ENCODE measurements at places on chromosomes 7 and 10.

GRCh38 chr7:41573862-41574261, 129.0 kb downstream of the INHBA start:
- DNase-seq = peak; percentile 28

GRCh38 chr7:96028729-96029128, 256.4 kb downstream of the DYNC1I1 start:
- no peak for DNase-seq

- no peak for DNase-seq
These were observed 41.6 kb downstream of the JAKMIP3 start for GRCh38 chr10:132107186-132107948.

- no peak for DNase-seq
These were observed 2.6 kb downstream of the MRPL43 start for GRCh38 chr10:100984672-100985177.

DNA sequence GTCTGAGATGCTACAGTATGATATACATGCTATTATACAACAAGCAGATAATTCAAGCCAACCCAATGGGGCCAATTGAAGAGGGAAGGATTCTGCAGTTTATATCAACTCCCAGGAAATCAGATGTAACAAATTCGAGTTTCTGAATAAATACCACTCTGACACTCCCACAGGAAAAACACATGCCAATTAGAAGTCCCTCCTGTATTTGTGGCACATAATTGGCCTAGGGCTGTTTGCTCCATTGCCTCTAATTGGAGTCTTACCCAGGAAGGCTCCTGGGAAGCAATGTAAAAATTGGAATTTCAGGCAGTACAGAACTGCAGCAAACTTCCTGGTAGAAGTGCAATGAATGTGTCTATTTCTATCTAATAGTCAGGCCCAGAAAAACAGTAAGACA, 4.7 kb downstream of the PPA1 start:
- DNase-seq = no peak

- DNase-seq = no peak
These were observed 47.6 kb downstream of the SEMA3C start for GRCh38 chr7:80871228-80871627.

DNA sequence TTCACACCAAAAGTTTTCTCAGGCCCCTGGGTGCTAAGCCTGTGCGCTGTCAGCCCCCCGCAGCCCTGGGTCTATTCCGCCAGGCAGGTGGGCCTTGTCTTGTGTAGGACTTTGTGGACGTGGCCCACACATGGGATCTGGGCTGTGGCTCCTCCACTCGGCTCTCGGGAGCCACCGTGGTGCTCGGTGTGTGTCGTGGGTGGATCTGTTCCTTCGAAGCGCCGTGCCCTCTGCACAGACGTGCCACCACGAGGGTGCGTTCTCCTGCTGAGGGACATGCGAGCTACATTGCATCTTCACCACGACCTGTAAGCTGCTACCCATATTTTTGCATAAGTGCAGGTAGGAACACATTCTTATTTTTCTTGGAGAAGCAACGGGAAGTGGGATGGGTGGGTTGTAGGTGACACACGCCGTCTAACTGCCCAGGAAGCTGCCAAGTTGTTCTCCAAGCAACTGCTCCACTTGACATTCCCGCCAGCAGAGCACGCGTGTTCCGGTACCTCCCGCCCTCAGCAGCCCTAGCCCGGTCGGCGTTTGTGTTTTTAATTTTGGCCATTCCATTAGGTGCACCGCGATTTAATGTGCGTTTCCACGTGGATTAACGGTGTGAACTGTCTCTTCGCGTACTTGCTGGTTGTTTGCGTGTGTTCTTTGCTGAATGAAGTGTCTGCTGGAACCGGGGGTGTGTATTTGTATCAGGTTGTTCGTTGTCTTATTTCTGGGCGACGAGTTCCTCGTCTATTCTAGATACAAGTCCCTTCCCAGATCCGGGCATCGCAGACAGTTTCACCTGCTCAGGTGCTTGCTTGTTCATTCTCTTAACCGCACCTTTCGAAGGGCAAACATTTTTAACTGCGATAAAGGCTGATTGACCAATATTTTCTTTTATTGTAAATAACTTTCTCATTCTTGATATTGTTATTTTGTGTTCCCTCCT, 47.4 kb upstream of the CFAP46 start:
- no peak for DNase-seq

- no peak for DNase-seq
These were observed 127.2 kb downstream of the SLIT1 start for GRCh38 chr10:97058521-97058920.

DNA sequence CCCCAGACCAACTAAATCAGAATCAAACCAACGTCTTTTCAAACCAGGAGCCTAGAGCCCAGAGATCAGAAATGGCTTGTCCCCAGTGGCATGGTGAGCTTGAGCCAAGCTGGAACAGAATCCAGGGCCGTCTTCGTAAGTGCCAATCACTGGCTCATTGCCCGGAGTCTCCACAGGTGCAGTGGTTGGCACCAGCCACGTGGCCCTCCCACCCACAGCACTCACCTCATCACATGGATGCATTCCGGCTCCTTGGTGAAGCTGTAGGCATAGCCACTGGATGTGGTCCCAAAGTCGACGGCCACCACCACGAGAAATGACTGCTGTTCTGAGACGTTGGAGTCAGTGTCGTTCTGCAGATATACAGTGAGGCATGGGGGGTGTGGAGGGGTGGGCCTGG, 37.4 kb downstream of the HSPA12A start:
- DNase-seq = no peak

- DNase-seq = no peak
These were observed 294.4 kb downstream of the BAMBI start for GRCh38 chr10:28971764-28972163.

DNA sequence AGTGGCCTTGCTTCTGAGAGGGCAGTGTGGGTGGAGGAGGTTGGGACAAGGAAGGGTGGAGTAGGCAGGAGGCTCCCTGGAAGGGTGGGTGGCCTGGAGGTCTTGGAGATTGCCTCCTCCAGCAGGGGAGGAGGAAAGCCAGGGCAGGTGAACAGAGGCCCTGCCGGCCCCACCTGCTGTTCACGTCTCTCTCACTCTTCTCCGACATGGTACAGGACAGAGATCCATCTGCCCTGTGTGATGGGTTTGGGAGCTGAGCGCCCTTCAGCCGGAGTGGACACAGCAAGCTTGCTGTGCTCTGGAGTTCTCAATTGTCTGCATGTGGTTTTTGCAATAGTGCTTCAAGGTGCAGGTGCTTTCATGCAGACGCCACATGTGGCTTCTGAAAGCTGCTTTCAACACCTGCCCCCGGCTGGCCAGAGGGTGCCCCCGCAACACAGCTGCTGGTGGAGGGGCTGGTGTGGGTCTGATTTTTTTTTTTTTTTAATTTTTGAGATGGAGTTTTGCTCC, 82.8 kb upstream of the GNA12 start:
- no peak for DNase-seq

DNA sequence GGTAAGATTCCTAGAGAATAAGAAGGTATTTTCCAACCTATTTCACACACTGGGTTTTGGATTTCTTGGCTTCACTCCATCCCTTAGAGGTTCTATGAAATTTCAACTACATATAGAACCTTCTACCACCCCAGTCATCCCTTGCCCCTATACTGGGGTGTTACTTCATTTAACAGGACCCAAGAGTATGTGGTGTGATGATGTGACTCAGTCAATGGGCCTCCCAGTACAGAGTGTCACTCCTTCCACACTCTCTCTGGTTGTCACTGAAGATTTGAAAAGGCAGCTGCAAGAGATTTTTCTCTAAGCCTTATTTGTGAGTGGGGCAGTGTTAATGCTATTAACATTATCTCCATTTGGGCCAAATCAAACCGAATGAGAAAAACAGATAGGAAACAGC, 33.5 kb downstream of the FGFBP3 start:
- DNase-seq = no peak

DNA sequence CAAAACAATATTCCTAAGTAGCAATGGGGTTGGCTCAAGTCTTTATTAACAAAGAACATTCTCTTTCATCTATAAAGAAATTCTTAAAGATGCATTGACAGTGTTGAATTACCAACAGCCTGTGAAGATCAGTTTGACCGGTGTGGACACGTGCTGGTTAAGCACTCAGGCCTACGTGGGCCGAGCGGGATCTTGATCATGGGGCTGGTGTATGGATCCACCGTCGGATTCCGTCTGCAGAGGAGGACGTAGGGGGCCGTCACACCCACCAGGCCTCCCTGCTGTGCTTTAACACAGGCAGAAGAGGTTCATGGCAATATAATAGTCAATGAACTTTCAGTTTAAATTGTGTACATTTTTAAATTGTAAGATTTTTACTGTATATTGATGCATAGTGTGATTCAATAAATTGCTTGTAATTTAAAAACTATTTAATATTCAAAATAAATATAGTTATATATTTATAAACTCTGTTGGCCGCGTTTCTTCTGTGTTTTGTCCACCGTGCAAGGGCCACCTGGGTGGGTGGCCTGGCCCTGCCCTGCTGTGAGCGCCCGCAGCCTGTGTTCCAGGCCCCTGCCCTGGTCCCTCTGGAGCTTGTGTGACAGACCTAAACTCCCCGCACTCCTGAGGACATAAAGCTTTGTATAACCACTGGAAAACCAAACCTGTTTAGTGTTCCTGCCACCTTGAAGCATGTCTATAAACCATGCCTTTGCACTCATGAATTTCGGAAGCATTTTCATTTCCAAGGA, 1.9 kb upstream of the BHLHA15 start:
- DNase-seq = no peak

DNA sequence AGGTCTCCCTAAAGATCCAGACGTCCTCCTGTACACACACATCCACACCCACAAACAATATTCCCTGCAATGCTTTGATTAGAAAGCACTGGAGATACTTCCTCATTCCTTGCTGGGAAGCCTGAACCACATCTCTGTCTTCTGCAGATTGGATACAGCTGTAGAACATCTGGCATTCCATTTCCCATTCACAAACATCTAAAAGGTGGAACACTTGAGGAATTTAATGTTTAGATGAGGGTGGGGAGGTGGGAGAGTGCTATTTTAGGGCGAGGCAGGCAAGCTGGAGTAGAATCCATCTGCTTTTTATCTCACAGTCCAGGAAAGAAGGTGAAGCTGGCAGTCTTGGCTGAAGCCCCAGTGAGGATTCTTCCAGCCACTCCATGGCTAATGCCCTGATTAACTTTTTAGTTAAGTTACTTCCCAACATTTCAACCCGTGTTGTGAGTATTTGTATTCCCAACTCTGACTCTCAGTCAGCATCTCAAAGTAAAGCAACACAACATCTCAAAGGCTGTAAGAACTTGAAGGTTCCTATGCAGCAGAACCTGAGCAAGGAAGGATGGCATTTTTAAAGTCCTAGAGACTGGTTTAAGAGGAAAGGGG, 46.1 kb downstream of the CYTH3 start:
- DNase-seq = peak; percentile 88

DNA sequence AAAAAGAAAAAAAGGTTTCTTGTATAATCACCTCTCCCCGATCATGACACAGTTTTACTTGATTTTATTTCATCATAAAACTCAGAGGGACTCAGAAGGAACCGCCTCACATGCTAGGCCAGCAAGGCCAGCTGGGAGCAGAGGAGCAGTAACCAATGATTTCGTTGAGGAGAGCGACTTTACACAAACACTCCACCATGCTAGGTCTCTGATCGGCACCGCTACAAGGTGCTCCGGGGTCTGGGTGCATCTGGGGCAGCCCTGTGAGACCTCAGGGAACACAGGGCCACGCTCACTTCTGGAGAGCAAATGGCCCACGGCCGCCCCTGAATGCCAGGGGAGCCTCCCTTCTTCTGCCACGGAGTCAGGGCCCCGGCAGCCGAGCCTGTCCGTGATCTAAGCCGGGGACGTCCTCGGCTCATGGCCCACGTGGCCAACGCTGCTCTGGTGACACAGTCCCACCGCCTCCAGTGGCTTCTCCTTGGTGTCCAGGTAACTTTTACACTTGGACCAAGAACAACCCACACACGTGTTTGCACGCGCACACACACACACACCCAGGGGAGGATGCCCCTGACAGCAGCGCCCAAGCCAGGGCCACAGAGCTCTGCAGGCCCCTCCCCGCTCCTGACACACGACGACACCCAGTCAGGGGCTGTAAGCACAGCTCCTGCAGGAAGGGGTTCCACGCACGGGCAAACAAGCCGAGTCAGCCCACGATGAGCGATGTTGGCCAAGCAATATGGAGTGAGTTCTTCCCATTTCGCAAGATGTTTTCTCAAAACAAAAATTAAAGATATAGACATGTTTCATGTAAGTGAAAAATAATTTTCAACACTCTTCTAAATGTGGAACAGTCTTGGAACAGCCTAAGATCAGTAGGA, 332.3 kb downstream of the DNAJB6 start:
- no peak for DNase-seq

- DNase-seq = peak; percentile 43
These were observed 108.3 kb upstream of the CDK6 start for GRCh38 chr7:92944633-92945032.

DNA sequence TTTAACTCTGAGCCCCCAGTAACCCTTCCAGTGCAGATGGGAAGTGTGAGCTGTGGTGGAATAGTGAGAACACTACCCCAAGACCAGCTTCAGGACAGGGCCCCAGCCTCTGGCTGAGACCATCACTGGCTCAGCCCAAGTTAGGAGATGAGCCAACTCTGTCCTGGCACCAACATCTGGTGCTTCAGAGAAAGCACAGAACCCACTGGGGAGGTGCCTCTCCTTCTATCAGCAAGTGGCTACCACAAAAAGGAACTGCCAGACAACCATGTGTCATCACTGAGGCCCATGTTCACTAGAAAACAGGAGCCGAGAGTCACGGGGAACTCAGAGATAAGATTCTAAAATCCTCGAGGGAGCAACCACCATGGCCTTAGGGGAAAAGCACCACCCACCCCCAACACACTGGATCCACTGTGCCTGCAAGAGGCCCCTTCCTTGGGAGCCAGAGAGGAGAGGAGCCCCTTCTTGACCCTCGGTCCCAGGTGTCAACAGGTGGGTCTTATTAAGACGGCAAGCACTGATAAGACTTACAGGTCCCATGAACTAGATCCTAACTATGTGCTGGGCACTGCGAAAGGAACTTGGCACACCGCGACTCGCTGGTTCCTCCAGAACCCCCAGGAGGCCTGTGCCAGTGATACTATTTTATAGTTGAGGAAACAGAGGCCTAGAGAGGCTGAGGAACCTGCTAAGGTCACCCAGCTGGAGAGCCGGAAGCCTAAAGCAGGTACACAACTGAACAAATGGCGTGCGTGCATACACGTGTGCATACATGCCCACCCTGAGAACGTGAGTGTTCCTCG, 102.7 kb downstream of the FAM53B start:
- DNase-seq = peak; percentile 84
